ENCODE measurements at places on chromosomes 3 and 15. TPM values are rescaled to one million over a fixed set of nuclear protein-coding genes. Genes with fewer than 3 reads are reported as not detected.

- peak; percentile 35 for DNase-seq
Observed at GRCh38 chr15:88334436-88334835, 77.9 kb upstream of the NTRK3 start.

DNA sequence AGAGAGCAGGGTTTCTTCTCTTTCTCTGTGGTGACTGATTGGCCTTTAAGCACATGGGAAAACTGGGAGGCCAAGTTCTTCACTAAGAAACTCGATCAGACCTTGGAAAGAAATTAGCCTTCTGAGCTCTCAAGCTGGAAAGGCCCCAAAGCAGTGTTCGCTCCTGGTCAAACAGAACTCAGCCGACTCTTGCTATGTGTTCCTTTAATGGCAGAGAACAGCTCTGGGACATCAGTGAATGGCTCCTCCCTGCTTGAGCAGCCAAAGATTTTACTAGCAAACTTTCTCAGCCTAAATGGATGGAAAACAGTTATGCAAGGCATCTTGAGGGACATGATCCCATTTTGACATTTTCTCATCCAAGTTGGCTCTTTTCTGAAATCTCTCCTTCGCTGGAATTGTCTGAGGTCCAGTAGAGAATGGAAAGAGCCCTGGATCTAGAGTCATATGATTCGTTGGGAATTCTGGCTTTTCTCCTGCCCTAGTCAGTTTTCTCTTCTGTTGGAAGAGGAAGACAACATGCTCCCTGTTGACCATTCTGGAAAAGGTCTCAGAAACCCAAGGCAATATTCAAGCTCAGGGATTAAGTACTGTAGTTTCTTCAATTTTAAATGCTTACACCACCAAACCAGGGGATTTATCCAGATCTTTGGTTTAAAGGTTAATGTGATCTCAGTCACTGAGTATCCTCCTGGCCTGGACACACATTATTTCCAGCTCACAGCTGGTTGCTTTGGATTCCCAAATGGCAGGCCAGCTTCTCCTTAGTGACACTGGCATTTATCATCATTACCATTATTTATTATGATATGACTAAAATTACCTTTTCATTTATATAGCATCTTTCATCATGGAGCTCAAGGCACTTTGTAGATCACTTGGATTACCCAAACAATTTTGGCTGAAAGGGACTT is 319.6 kb downstream of the AGBL1 start:
- DNase-seq: peak; percentile 98

DNA sequence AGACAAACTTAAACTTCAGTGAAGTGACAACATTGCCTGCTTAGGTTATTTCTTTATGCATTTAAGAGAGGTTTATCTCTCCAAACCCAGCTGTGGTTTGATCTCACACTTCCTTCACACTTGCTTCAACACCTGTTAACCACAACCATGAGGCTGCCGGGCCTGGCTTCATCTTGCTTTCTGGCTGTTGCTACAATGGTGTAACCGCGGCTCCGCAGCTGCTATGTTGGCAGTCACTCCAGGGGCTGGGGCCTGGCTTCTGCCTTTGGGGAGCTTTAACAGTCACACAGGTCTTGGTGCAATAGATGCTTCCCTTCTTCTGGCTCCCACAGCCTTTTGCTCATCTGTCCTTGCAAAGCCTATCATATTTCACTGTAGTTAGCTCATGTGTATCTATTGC is 72.9 kb upstream of the MNS1 start:
- DNase-seq: peak; percentile 86

DNA sequence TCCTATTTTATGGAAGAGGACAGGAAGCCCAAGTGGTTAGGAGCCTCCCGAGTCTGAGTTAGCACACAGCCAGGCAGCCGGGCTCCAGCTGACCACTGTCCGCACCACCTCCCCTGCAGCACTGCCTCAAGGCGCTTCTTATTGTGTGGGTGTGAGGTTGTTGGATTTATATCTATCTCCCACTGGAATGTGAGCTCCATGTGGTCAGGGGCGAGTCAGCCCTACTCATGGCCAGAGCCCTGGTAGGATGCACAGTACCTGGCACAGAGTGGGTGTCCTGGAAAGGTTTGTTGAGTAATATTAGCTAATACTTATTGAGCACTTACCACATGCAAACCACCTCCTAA is 9.7 kb upstream of the FBLN2 start:
- DNase-seq: no peak

DNA sequence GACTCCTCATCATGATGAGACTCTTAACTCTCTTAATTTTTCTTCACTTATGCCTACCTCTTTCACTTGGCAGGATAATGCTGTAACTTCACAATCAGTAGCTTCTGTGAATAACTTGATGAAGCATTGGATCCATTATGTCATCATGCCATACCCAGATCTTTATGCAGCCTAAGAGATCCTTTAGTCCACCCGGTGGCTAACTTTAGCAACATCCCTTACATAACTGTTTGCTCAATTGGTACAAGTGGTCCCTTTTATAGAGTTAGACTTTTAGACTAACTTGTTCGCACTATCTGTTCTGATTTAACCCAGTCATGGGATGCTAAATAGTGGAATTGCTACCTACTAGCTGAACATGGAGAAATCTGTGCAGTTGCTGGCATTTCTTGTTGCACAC is 184.5 kb downstream of the USP13 start:
- no peak for DNase-seq

C3orf33 gene
- total RNA-seq: 4.5 TPM

PLSCR2 gene
- not detected for total RNA-seq

GHSR gene
- not detected for total RNA-seq

VWA5B2 gene
- total RNA-seq: 0.04 TPM
